Activated T-cell treated with anti-CD3 and anti-CD28 coated beads, Interleukin-2, amount 50 U/mL, for 48 hours (primary cell): ENCODE measurements at places on chromosomes 2 and 18.
A peak's percentile ranks its signal among the peaks of the same experiment; 100 is the strongest.

- no peak for DNase-seq
Measured at GRCh38 chr18:62634979-62635630, 80.2 kb upstream of the PHLPP1 start.

GRCh38 chr18:47883771-47884413, 46.6 kb downstream of the SMAD2 start:
- DNase-seq = peak; percentile 44

DNA sequence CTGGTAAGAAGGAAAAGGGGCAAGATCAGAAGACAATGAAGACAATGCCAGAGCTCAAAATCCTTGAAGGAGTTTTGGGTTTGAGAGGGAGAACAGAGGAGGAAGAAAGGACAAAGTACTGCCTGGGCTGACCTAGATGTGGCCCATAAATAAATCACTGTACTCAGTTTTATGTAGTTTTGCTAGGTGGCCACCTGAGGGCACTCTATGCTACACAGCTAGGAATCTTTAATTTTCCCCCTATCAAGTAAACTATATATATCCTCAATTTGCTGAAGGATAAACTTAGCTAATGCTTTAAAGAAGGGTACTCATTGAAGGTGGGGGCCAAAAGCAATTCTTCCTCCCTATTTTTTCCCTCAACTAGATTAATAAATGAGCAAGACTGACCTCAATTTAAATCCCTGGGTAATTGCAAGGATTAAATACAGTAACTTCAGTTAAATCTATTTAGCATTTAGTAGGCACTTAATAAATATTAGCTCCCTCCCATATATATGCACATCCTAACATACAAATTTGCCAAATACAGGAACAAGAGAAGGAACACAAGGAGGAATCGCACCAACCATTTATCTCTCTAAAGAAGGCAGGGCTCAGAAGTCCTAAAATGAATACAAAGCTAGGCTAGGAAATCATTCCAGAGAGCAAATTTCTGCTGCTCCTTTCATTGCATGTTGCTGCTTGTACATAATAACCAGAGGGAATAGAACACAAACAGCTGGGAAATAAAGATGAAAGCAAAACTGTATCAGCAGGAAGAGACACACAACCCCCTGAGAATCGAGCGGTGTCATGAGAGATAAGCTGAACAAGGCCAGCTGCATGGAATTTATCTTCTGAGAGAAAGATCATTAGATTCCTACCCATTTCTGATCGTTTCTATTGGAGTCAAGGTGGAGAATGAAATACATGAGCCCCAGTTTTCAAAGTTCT, 540.1 kb downstream of the NRXN1 start:
- DNase-seq = no peak

- no peak for DNase-seq
Measured at GRCh38 chr18:75173125-75173432, 35.9 kb downstream of the PTGR3 start.

GRCh38 chr18:79962311-79962710, 2.1 kb upstream of the HSBP1L1 start:
- DNase-seq = no peak

DNA sequence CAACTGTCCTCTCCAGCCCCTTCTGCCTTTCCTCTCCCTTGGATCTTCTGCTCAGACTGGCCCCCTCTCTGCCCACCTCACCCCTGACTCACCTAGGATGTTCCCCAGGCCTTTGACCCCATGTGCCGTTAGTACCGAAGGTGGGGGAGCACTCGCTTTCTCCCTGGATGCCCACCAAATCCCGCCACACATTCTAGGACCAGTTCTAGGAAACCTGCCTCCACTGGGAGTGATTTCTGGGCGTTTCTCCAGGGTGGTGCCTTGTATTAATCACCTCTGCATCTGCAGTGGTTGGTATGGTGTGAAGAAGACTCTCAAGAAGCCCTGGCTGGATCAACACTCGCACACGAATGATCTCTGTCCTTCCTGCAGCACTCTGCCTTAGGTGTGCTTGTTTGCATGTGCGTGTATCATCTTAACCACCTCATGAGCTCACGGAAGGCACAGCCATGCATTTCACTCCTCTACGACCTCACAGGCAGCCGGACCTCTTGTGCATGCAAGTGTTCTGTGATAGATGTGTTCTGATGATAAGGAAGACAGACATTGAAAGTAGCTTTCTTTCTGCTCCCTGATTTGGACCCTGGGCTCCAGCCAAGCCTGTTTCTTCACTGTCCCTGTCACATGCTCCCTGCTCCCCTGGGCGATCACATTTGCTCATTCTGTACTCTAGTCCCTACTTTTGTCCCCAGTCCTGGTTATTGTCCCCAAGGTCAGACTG, 69.4 kb downstream of the LIPG start:
- DNase-seq = no peak

- no peak for DNase-seq
Measured at GRCh38 chr2:193272011-193272410, 1077.3 kb upstream of the TMEFF2 start.

- DNase-seq = no peak
Measured at GRCh38 chr2:95329891-95330793, 33.0 kb downstream of the KCNIP3 start.

DNA sequence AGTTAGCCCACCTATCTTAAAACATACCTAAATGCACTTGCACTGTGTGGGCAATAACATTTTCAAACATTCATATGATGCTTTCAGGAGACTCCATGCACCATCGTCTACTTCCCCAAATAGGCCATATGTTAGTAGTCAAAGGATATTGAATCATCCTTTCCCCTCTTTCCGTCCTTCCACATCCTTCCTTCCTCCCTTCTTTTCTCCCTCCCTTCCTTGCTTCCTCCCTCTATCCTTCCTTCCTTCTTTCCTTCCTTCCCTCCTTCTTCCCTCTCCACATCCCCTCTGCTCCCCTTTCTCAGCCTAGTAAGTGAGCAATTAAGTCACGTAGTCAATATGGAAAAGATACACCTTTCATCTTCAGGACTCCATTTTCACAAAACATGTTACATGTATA, 73.8 kb downstream of the ZEB2 start:
- DNase-seq = no peak

GRCh38 chr2:230909841-230910545, 15.0 kb downstream of the GPR55 start:
- peak; percentile 13 for DNase-seq

DNA sequence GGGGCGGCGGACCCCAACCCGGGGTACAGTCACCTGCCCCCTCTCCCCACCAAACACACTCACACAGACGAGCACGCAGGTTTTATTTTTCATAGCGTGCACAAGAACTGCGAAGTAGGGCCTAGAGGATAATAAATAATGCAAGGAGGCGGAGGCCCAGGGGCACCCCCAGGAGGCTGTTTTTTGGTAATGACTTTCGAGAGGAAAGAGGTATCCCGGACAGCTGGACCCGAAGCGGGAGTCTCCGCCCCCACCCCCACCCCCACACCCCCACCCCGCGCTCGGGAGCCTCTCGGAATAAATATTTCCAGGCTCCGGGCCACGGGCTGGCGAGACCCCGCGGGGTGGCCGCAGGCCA, 3.4 kb downstream of the CYP26B1 start:
- no peak for DNase-seq

DNA sequence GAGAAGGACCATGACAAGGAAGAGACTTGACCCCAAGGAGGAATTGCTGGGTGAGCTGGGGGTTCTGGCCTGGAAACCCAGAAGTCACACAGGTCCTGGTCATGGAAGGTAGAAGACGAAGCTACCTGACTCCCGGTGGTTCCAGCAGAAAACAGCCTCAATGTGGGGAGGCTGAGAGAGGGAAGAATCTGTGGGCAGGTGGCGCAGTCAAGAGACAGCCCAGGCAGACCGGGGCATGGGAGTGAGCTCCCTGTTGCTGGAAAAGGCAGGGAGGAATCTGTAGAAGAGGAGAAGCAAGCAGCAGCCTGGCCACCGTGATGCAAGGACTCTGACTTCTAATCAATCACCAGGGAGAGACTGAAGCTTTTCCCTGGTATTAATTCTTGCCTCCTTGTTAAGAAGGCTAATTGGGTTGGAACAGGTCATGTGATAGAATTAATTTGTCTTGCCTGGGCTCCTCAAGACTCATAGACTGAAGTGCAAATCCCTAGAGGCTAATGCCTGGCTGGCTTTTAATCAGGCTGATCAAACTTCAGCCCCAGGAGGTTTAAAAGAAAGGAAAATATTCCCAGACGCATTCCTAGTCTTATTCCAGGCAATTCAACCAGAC, 30.1 kb downstream of the CNGA3 start:
- no peak for DNase-seq

GRCh38 chr18:6106091-6106685, 210.9 kb upstream of the TMEM200C start:
- DNase-seq = no peak

DNA sequence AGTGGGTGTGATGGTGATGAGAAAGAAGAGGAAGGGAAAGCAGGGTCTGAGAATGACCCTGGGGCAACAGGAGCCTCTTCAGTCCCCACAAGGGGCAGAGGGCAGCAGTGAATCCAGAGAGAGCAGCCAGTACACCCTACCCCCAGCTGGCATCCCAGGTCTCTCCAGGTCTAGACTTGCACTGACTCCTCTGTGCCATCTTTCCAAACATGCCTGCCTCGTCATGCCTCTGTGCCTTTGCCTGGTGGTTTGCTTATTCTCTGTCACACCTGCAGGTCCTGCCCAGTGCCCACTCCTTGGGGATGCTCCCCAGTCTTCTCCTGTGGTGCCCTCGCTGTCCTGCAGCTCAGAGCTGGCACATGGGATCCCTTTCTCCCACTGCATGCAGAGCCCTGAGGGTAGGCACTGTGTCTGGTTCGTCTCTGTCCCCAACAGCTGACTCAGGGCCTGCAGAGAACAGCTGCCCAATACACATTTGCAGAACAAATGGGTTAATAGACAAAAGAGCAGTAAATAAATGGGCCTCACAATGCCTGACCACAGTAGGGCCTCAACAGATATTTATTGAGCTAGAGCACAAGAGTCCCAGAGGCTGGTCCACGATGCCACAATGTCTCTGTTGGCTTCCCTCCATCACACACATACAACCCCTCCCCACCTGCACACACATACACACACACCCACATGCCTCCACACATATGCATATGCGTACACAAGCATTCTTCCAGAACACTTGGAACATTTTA, 89.8 kb downstream of the HS1BP3 start:
- DNase-seq = no peak

DNA sequence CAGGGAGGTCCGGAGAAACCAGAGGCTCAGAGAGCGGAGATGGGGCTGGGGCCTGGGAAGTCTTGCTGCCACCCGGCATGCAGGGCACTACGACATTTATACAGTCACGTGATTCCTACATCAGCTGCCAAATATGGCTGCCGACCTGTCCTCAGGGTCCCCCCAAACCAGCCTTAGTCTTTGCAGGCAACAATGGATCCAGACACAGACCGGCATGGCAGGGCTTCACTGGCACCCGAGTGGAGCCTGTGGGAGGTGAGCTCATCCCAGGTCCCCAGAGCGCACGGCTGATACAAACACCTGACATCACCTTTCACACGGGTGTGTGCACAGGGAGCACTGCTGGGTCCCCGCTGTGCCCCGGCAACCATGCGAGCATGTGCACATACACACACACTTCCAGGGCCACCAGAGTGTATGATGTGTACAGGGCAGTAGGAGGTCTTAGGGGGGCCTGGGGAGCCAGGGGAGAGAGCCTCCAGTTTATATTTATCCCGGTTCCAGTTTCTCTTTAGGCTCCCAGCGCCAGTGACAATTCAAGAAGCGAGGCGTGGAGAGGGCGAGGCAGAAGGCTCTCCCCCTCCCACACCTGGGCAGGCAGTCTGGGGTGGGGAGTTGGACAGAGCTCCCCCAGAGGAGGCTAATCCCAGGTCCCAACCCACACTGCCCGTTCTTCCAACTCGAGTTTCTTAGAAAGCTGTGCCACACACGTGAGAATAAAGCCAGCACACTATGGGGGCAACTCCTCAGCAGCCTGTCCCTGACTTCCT, 2.7 kb downstream of the SEMA4C start:
- DNase-seq = no peak

- no peak for DNase-seq
Measured at GRCh38 chr2:88885679-88886416, 194.4 kb downstream of the RPIA start.

DNA sequence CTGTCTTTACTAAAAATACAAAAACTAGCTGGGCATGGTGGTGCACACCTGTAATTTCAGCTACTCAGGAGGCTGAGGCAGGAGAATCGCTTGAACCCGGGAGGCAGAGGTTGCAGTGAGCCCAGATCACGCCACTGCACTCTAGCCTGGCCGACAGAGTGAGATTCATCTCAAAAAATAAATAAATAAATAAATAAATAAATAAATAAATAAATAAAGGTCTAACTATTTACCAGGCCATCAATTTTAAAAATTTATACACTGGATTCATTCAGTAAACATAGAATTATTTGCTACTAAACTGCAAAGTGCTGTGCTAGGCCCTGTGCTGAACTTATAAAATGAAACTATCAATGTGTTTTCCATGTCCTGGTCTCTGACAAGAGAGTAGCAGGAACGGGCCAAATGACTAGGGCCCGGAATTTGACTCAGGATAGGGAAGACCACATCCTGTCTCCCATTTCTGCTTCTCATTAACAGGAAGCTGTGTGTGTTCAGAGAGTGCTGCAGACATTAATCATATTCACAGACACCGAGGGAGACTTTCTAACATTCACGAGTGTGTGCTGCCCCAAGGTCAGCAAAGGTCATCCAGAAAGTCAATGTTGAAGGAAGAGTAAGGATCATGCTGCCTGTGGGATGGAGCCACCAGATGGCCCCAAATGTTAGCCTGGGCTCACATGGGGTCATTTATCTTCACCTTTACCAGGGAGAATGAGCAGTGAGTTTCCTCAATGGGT, 95.8 kb downstream of the SPP2 start:
- DNase-seq = no peak

- no peak for DNase-seq
Measured at GRCh38 chr2:39632876-39633275, 32.8 kb upstream of the TMEM178A start.

GRCh38 chr2:182381225-182381624, 45.6 kb downstream of the PDE1A start:
- DNase-seq = no peak

DNA sequence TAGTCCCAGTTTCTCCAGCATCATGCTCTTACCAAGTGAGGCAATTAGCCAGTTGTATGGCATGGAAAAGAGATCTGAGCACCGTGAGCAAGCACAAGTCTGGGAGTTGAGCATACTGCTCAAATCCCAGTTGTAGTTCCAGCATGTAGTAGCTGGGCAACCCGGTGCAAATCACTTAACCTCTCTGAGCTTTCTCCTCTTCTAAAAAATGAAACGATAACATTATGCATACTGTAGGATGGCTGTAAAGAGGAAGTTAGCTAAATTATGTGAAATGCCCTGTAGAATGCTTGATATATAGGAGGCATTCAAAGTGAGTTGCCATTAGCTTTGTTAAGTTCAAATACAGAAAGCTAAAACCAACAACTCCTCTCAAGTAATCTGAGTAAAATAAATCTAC, 164.0 kb upstream of the ZEB2 start:
- no peak for DNase-seq

DNA sequence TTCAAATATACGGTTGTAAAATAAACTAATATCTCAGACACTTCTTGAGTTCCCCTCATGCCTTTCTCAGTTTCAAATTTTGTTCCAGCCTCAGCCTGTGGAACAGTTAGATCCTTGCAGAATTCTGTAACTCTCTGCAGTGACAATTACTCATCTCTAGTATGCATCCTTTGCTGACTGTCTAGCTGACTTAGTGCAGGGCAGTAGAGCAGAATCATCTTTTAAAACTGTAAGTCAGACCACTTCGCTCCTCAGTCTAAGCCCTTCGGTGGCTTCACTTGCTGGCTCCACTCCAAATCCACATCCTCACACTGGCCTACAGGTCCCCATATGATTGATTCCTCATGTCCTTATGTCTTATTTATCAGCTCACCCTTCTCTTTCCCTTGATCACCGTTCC, 164.1 kb upstream of the ZSWIM2 start:
- DNase-seq = no peak
